ENCODE measurements at places on chromosomes 1 and 21.

GRCh38 chr1:81044708-81045107, 756.0 kb upstream of the ADGRL2 start:
- DNase-seq = no peak

DNA sequence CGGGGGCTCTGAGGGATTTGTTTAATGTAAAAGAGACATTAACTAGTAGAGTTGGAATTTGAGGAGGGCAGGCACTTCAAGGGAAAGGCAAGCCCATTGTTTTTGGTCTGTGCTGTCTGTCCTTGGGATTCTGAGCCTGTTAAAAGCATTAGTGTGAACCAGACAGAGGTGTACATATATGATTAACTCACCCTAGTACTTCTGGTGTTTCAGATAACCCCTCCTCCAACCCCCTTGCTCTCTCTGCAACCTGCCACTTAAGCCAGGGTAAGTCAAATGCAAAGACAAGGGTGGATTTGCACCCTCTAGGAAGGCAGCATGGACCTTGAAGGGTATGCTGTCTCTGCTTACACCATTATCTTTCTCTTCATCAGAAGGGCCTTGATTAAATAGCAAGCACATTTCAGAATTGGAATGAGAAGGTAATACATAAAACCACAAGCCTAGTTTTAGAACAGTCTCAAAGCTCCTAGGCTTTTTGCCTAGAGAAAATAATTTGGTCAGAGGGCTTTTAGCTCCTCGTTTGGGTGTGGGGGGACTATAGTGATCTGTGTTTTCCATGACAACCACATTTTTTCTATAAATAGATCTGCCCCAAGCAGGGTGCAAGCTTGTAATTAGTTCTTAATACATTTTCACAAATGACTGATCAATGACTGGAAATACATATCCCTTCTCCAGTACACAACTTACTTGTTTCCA, 120.7 kb upstream of the SGIP1 start:
- DNase-seq = no peak

GRCh38 chr1:187716160-187716559, 887.4 kb downstream of the PLA2G4A start:
- DNase-seq = no peak

- DNase-seq = no peak
Measured at GRCh38 chr1:89878256-89878655, 57.4 kb downstream of the LRRC8D start.

Data from stimulated activated CD8-positive, alpha-beta memory T cell treated with anti-CD3 and anti-CD28 coated beads, Interleukin-7, amount 100 ng/mL, for 24 hours (primary cell).